HTR-8/SVneo (cell line): ENCODE measurements at places on chromosomes 7 and 10.

- DNase-seq = no peak
These were observed 28.8 kb downstream of the TSPAN15 start for GRCh38 chr10:69480068-69480412.

- no peak for DNase-seq
These were observed 300.5 kb downstream of the KLF6 start for GRCh38 chr10:3484306-3485056.

GRCh38 chr10:71078454-71079145 lies 133.8 kb upstream of the UNC5B start:
- no peak for DNase-seq

DNA sequence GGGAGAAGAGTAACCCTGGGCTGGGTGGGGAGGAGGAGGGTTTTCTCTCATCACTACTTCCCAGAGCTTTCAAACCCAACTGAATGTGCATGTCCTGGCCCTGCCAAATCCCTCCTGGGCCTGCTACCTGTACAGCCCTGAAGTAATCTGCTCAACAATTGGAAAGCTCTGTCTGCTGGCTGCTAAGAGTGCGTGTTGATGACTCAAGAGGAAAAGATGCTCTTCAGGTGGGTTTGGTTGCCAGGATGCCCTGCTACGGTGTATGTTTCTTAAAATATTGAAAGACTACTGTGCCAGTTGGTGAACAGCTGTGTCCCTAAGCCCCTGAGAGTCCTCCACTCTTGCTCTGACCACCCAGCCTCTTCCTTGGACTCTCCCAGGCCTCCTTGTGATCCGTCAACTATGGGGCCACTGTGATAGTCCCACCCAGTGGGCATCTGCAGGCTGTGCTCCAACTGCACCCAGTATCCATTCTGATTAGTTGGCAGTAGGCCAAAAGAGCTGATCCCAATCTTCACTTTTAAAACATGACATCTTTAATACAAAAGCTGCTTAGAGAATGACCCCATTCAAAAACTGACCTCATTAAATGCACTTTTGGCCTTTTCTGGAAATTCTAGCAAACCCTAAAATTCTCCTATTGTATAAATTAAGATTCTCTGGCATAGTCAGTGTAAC lies 85.6 kb downstream of the AOAH start:
- DNase-seq = no peak

DNA sequence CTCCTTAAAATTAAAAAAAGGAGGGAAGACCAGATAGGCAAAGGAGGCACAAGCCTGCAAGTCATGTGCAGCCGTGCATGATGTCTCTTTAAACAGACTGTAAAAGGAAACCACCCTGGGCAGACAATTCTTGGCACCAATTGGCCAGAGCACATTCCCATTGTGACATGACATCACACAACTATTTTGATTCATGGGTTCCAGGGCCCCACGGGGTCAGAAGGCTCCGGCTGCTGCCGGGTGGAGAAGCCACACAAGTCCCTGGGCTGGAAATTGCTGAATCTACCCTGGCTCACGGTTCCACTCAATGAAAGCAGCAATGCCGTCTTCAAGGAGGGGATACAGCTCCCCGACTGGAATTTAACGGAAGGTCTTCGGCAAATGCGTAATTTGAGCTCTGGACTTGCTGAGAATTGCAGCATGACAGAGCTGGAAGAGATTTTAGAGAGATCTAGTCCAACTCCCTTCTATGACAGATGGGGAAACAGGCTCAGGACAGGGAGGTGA lies 140.5 kb downstream of the PRKAG2 start:
- peak; percentile 90 for DNase-seq

DNA sequence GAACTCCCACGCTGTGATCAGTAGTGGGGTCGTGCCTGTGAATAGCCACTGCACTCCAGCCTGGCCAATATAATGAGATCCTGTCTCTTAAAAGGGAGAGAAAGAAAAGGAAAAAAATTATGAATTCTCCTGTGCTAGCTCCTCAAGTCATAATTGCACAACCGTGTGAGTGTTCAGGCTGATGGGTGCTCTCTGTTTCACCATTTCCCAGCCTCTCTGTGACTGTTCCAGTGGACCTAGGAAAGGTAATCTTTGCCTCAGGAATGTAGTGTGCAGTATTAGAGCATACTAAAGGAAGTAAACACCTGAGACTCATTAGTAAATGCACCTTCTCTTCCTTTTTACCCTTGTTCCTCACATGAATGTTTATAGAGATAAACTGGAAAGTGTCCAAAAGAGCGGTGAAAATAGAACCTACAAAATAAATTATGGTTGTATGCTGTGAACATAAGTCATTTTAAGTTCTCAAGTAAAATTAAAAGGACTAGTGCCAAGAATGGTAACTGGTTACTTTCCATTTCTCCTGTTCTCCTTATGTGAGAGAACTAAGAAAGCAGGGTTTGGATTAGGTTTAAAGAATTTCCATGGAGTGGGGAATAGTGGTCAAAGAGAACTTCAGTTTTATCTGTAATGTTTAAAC lies 42.7 kb downstream of the INPP5F start:
- no peak for DNase-seq

- DNase-seq = peak; percentile 26
These were observed 164.3 kb downstream of the SUGCT start for GRCh38 chr7:40299097-40299496.

DNA sequence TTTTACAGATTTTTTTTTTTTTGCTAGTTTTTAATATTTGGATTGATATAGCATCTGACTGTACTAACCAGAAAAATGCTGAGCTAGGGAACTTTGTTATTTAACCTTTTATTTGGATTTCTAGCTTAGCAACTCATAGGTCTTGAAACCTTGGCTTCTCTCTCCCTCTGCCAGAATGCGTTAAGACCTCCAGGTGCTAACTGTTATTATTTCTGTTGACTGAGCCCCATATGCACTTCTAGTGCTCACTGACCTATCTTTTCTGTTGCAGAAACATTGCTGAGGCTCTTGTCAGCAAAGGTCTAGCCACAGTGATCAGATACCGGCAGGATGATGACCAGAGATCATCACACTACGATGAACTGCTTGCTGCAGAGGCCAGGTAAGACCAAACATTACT lies 143.6 kb downstream of the LRRC4 start:
- DNase-seq = no peak

DNA sequence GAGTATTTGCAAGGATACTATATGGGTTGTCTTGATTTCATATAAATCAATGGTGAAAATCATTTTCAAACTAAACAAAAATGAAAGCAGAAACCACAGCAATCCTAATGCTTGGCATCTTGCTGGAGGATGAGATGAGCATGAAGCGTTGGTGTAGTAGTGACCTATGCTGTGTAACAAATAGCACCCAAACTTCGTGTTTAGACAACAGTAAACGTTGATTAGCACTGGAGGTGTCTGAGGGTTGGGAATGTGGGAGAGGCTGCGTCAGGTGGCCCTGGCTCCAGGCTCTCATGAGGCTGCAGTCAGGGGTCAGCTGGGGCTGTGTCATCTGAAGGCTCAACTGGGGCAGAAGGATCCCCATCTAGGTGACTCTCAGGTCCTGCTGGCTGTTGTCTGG lies 67.8 kb downstream of the MICALL2 start:
- no peak for DNase-seq

DNA sequence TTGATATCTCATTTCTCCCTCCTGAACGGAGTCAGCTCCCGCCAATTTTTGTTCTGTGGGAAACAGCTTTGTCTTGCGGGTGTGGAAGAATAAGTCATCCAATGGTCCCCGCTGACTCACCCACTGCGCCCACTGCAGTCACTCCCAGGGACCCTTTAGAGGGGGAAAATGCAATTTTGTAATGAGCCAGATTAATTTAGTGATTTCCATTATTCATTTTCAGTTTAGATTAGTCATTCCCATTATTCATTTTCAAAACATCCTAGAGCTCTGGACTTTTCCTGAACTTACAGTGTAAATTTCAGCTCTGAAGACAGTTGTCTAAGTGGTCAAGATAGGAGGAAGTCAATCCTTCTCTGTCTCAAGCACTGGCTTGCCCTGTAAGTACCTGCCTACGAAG lies 154.9 kb upstream of the TMEM72 start:
- peak; percentile 31 for DNase-seq

DNA sequence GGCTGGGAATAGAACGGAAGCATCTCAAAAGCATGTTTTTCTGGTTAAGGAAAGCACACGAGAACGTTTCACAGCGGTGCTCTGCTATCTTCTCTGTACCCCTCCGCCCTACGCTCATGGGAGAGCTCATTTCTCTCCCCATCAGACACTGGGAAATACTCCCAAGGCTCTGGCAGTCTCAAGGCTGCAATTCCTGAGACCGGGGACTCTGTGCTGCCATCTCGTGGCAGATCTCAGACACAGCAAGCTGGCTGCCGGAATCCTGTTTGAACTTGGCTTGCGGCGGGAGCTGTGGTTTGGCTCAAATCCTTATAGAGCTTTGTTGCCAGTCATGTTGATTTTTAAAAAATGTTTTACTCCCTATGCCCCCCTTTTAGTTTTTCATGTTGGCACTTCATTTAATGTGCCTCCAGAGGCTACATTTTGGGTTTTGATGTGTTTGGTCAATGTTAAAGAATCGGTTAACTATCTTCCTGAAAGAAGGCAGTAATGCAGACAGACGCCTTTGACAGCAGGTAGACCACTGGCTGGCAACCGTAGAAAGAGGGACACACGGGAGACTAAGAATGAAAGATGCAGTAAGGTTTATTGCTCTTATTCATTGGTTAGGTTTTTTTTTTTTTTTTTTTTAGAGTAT lies 27.6 kb downstream of the BMPER start:
- DNase-seq = peak; percentile 63

DNA sequence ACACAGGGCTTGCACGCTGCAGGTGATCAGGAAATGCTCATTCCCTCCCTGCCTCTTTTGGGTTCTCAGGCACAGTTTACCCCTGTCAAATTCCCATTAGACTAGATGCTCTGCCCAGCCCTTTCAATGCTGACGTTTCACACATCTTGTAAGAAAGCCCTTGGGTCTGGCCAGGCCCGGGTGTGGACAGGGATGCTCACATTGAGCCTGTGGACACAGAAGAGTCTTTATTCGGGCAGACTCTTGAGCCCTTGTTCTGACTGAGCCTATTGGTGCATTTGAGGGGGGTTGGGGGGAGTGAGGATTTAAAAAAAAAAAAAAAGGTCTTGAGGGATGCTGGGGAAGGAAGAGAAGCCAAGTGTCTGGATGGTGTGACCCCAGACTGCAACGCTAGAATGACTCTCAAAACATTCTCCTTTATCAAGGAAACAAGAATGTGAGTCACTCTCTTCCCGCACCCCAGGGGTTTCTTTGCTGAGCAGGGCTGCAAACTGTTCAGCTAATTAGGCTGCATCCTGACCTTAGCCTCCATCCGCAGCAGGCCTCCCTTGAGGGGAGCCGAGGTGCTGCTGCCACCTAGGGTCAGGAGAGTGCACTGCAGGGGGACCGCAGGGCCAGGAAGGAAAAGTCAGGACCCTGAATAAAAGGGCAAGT lies 53.6 kb upstream of the TMEM72 start:
- peak; percentile 84 for DNase-seq

DNA sequence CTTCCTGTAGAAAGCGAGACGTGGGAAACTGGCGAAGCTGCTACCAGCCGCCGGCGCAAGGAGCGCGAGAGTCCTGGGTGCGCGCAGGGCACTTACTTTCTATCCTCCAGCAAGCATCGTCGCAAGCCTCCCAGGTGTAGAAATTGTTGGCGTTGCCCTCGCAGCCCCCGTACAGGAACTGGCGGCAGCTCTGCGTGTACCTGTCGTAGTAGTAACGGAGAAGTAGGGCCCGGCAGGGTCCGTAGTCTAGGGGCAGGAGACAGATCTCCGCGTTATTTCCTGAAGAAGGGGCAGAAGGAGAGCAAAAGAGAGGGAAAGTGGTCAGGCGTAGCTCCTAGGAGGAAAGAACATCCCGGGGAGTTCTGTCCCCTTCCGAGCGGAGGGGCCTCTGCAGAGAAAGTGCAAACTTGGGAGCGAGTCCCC lies 501 bp downstream of the TFPI2 start:
- DNase-seq = no peak

GRCh38 chr7:97005183-97006054 lies at the start of gene DLX6:
DLX6 (plus strand) TSS chr7:97005553; CDS start chr7:97005978, 425 bp downstream.
- no peak for DNase-seq

DNA sequence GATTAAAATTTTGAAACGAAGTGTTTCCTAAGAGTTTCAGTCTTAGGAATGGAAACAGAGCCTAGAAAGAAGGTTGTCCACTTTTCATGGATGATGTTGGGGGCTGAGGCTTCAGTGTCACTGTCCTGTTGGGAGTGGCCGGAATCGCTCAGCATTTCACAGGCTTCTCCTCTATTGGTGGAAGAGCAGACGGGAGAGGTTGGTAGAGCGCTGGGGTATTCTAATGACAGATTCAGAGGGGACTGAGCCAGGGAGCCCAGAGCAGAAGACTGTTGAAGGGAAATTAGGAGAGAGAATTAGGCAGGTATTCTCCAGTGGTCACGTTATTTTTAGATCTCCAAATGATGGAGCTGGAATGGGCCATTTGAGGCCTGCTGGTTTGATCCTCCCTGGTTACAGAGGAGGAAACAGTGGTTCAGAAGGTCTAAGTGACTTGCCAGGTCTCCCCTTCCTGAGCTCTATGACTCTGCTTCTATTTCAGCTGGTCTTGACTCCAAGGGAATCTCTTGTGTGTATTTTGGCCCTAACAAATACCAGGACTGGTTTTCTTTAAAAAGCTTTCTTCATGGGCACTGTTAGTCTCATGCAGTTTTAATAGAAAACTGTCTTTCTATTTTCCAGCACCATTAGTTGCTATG lies 35.7 kb upstream of the EEPD1 start:
- no peak for DNase-seq

- no peak for DNase-seq
These were observed 3.5 kb downstream of the EBF3 start for GRCh38 chr10:129960481-129961156.

DNA sequence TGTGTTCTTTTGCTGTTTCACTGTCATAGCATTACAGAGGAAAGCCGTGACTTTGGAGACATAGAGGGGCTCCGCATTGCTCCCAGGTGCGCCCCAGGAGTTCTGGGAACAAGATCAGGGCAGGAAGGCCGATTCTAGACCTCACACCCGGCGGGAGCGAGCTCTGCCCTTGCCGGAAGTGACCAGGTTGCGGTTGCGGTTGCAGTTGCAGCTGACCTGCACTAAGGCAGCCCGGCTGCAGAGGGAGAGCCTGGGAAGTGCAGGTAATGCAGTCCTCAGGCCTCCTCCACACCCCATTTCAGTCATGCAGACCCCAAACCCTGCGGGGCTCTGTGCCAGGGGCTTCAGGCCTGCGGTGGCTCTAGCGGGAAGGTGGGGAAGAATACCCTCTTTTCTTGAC lies 130.0 kb upstream of the LANCL2 start:
- no peak for DNase-seq

GRCh38 chr7:82241356-82241755 lies 202.2 kb downstream of the CACNA2D1 start:
- no peak for DNase-seq
